ENCODE measurements at places on chromosomes 2 and 18.

DNA sequence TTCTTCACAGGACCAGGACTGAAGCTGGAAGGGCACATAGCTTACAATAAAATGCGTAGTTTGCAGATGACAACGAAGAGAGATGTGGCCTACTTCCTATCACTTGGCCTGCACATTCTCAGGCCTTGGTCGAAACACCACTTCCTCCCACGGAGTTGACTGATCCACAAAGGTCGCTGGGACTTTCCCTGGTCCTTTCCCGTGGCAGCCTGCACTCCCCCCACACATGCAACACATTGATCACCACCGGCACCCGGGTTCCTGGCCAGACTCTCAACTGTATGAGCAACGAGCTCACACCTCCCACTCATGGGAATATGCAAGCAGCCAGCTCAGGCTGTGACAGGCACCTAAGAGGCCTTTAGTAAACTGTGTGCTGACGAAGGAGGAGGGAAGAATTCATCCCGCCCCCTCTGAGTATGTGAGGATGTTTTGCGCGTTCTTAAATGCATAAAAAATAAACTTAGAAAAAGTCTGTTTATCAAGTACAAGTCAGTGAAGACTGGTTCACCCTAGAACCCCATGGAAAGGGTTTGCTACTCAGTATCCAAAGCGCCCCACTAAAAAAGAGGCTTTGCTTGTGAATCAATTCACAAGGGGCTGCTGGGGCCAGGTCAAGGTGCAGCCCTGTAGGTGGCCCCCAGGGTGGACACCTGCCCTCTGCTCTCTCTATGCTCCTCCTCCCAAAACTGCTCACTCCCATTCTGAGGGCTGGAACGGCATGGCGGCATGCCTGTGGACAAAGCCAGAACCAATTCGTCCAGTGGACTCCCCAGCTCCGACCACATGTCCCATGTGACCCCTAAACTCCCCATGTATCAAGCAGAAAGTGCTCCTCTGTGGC, 154.3 kb downstream of the EIPR1 start:
- no peak for DNase-seq

- DNase-seq: no peak
These were observed 238.3 kb downstream of the EN1 start for GRCh38 chr2:118609138-118609537.

GRCh38 chr18:68642003-68642402, 72.9 kb downstream of the TMX3 start:
- DNase-seq: no peak

GRCh38 chr2:43737097-43737854, 36.6 kb upstream of the DYNC2LI1 start:
- DNase-seq: no peak

DNA sequence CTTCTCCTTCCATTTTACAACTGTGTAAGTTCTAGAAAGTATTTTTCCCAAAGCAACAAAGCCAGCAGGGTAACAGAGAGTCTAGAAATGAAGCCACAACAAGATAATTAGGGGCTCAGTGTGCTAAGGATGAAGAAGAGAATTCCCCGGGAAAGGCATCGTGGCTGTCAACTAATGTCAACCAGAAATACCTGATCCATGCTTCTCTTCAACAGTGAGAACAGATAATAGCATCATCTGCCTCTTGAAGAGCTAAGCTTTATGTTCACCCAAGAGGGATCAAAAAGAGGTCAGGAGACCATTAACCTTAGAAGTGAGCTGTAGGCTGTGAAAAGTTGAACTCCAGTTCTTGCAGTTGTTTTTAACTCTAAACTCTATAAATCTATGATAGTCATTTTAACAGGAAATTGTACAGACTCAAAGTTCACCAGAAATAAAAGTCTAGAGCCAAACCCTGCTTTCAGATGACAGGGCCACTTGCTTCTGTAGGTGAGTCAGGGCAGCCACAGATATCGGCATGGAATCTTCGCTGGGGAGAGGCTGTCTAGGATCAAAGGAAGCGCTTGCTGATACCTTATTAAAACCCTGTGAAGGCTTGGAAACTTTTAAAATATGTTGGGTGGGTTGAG, 540.7 kb upstream of the ID2 start:
- no peak for DNase-seq

DNA sequence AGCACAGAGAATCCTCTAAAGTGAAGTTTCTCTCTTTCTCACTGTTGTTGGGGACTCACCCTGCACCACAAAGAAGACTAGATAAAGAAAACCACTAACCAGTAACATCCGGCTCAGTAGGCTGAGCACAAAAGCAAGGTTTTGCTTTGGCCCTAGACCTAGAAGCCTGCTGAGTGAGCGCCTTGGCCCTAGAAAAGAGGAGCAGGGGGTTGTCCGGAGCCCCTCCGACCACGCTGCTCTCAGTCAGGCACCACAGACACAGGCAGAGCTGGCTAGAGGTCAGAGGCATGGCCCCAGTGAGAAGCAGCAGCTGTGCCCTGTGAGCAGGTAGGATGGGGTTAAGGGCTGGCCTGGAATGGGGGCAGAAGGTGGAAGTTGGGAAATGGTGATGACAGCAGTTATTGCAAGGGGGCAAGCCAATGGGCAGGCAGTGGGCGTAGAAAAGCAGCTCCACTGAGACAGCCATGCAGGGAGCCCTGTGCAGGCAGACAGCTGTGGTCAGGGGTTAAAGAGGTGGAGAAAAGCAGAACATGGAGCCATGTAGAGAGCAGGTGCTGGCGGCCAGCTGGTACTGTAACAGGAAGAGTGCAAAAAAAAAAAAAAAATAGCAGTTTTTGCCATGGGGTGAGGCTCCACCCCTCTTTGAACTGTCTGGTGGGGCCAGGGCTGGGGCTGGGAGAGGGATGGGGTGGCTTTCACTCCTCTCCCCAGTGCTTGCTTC, 36.9 kb upstream of the SLC14A1 start:
- DNase-seq: peak; percentile 18

DNA sequence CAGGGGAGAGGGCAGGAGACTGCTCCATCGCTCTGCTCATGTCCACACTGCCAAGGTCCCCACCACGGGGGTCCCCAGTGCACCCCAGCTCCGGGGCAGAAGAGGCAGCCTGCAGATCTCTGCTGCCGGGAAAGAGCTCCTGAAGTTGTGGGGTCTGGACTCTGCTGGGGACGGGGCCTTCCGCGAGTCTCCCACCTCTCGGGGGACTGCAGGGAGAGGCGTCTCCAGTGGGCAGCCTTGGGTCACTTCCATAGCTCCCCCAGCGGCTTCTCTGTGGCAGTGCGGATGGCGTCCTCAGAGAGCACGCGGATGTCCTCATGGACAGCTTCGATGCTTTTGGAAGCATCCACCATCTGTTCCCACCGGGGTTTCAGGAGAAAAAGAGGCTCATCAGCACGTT, 10.7 kb downstream of the DTYMK start:
- no peak for DNase-seq

- no peak for DNase-seq
These were observed 229.2 kb downstream of the SEPTIN10 start for GRCh38 chr2:109384308-109385271.

- DNase-seq: no peak
These were observed 57.6 kb upstream of the CDKL4 start for GRCh38 chr2:39301352-39301751.

DNA sequence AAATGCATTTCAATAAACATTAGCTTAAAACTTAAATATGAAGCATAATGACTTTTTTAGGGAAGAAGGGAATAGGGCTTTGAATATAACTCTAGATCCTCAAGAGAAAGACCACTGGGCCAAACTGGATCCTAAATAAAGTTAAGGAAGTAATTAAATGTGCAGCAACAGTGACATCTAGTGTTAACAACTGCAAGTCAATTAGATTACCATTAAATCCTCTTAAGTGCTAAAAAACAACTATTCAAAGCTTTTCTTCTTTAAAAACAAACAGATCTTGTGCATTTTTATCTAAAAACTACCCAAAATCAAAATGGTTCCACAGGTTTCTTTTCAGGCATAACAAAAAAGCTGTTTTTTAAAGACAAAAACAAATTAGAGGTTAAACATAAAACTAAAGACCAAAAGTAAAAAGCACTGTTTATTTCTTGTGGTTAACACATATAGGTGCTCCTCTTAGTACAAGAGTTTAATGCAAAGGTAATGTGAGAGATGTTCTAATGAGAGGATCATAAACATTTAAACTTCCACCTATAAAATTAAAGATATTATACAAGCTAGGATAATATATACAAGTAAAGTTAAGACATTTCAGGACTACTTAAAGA, 111.4 kb downstream of the THADA start:
- no peak for DNase-seq

DNA sequence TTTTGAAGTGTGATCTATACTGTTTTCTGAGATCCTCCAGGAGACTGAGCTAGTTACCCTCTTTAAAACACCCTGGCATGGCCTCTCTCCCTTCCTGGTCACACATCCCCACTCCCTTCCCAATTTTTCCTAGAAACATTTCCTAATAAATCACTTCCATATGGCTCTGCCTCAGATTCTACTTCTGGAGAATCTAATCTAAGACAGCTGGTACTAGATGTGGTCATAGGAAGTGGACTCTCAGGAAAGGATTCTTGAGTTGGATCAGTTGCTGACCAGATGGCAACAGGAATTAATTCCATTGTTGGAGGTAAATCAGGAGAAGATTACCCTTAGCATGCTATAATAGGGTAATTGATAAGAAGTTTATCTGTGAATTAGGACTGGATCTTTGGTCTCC, 310.5 kb downstream of the SATB2 start:
- DNase-seq: no peak

GRCh38 chr2:25920336-25920735, 42.0 kb upstream of the ASXL2 start:
- no peak for DNase-seq

- DNase-seq: no peak
These were observed 167.5 kb upstream of the SMAD2 start for GRCh38 chr18:48098007-48098406.

DNA sequence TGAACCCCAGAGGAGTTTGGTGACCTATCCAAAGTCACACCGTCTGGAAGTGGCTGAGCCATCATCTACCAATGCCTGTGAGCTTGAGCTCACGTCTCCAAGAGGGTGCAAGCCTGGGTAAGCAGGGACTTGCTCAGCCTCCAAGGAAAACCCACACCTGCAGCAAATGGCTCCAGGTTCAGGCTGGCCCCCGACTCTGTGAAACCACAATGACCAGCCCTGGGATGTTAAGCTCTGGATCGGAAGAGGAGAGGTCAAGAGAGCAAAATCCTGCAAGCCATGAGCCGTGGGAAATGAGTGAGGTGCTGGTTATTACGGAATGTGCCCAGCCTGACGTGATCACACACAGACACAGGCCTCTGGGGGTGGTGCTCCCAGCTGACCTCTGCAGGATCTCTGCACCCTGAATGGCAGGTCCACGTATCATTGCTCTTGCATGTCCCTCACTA, 94.1 kb upstream of the OTOS start:
- no peak for DNase-seq

- no peak for DNase-seq
These were observed 301.4 kb upstream of the SYT4 start for GRCh38 chr18:43578706-43579105.

GRCh38 chr18:53135654-53136053, 795.7 kb downstream of the DCC start:
- DNase-seq: no peak

- no peak for DNase-seq
These were observed 1.7 kb upstream of the ICOS start for GRCh38 chr2:203934711-203935438.

- DNase-seq: no peak
These were observed 15.7 kb upstream of the CDH7 start for GRCh38 chr18:65735155-65735554.

DNA sequence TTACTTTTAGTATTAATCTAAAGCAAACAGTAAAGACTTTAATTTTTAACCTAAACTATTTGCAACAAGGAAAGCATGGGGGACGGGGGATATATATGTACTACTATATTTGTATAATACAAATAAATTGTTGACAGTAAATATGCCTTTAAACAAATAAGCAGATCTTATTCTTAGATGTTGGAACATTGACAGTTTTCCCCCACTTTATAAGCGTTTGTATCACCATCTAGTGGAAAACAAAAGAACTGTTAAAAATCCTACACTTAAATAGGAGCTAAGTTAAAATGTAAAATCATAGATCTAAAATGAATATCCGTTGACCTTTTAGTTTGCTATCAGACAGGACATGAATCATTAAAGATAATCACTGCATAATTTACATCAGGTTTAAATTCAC, 50.0 kb downstream of the RBBP8 start:
- DNase-seq: no peak

- no peak for DNase-seq
These were observed 13.1 kb upstream of the LHCGR start for GRCh38 chr2:48768669-48769068.

- DNase-seq: no peak
These were observed 37.4 kb upstream of the ADCYAP1 start for GRCh38 chr18:867257-867656.

DNA sequence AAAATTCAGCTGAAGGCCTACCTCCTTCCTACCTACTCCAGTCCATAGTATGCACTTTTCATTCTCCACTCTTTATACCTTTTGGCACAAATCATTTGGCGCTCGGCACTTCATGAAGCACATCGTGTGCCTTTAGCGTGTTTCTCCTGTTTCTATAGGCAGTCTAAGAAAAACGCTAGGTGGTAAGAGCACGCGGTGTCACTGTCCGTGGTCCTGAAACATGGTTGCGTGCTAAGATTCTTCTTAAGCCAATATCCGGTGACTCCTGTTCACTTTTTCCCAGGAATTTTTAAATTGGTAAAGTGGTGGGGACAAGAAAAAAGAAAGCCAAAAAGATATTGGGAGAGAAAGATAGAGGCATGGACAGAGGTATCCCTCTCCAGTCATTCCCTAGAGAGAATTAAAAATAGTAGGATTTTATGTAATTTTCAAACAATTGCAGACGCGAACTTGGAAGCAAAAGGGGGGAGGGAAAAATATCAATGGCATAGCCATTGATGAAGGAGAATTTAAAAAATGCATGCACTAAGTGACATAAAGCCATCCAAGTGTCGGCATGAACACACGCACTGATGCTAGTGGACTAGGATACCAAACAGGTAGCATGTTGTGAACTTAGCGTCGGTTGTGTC, 1.4 kb upstream of the CTNNA2 start:
- no peak for DNase-seq

GRCh38 chr2:112772322-112772721, 7.9 kb upstream of the CKAP2L start:
- DNase-seq: no peak

DNA sequence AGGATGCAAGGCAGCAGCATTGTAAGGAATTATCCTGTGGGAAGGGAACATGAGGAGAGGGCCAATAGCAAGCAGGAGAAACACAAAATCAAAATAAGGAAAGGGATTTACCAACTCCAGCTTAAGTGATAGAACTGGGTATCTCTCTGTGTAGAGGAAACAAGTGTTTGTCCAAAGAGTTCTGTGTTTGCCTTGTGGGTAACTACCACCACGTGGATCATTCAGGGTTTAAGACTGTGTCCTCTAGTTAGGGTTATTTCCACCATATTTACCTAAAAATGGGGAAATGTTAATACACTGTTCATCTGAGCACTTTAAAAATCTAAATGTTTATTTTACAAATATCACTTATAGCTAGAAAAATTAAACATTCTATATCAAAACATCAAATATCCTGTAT, 283.3 kb downstream of the EIPR1 start:
- DNase-seq: no peak

GRCh38 chr2:16691261-16691660, 25.6 kb upstream of the CYRIA start:
- DNase-seq: no peak

- no peak for DNase-seq
These were observed 342.0 kb downstream of the HRH4 start for GRCh38 chr18:24802456-24802855.

GRCh38 chr18:48476550-48476917, 62.3 kb upstream of the CTIF start:
- DNase-seq: no peak

GRCh38 chr2:79375817-79376216, 137.0 kb upstream of the CTNNA2 start:
- no peak for DNase-seq

- no peak for DNase-seq
These were observed 107.4 kb downstream of the FTCDNL1 start for GRCh38 chr2:199743415-199744120.

Measured in activated naive CD4-positive, alpha-beta T cell (primary cell).